T-helper 17 cell (primary cell): ENCODE measurements at places on chromosomes 3 and 15. TPM values are rescaled to one million over a fixed set of nuclear protein-coding genes. Genes with fewer than 3 reads are reported as not detected.

GRCh38 chr3:4994823-4995499, 15.7 kb downstream of the BHLHE40 start:
- H3K27me3 ChIP-seq = no peaks in the 10 kb centered on the region
- no peak overlapping the region for H3K27ac ChIP-seq
- DNase-seq = no peak
- H3K36me3 ChIP-seq = no peaks in the 10 kb centered on the region
- H3K4me1 ChIP-seq = peaks cover 19% of the 10 kb centered on the region

- H3K27ac ChIP-seq = no peak overlapping the region
- H3K4me1 ChIP-seq = peaks cover 3% of the 10 kb centered on the region
- no peak for DNase-seq
- peak overlapping the region; percentile 61 for H3K4me3 ChIP-seq
- peaks cover 56% of the 10 kb centered on the region for H3K27me3 ChIP-seq
These were observed 943 bp upstream of the PCSK6 start for GRCh38 chr15:101490408-101490891.

DNA sequence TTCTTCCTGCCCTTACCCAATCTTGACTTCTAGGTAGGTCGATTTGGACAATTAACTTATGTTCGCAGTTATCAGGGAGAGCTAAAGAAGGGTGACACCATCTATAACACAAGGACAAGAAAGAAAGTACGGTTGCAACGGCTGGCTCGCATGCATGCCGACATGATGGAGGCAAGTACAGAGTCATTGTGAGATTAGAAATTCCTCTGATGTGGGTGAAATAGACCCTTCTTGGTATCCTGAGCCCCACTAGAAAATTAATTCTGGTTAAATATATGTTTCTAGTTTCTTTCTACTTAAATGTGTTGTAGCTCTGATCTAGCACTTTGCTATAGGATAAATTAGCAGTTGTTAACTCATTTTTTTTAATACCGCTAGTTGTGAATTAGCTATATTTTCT, 13.6 kb downstream of the LXN start:
- DNase-seq = no peak
- no peaks in the 10 kb centered on the region for H3K27me3 ChIP-seq
- no peak overlapping the region for H3K27ac ChIP-seq
- peaks cover 4% of the 10 kb centered on the region for H3K4me1 ChIP-seq
- H3K36me3 ChIP-seq = no peaks in the 10 kb centered on the region

DNA sequence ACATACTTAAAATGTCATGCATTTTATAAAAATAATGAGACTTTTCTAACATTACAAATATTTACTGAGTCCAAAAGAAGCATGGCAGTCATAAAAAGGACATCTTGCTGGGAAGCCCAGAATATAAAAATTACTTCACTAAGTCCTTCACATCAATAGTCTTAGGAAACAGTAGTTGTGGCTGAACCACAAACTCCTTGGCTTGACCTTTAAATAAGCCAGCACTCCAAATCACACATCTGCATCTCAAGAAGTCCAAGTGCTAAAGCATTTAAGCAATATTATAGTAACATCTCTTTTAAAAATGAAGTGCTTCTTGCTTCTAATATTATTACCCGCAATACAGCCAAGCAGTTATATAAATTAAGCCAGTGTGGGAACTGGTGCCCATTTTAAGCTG, 8.8 kb downstream of the CCNL1 start:
- H3K27ac ChIP-seq = peak overlapping the region; percentile 99
- DNase-seq = no peak
- peaks cover 32% of the 10 kb centered on the region for H3K4me1 ChIP-seq
- H3K4me3 ChIP-seq = peak overlapping the region; percentile 36
- peaks cover 9% of the 10 kb centered on the region for H3K36me3 ChIP-seq
- no peaks in the 10 kb centered on the region for H3K27me3 ChIP-seq

DNA sequence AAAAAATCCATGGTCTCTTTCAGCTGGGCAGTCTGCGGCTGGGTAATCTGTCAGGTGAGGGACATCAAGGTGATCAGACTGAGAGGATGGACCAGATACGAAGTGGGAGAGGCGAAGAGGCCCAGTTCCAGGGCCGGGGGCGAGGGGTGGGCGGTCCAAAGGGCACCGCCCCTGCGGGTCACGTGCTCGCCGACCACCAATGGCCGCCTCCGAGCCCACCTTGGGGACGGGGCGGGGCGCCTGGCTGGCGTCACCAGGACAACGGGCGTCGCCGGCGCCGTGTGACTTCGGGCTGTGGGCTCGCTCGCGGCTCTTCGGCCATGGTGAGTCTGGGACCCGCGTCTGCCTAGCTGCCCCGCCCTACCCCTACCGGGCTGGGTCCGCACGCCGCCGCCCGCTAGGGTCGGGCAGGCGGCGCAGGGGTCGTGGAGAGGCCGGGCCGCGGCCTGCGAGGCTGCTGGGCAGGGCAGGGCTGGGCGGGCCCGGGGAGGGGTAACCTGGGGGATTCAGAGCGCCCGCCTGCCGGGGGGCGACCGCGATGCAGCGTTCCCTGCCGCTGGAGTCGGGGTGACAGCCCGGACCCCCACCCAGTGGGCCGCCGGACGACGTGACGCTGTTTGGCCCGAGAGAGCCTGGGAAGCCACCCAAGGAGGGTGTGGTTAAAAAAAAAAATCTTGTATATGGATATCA, at the start of gene FBXL2:
TSS of gene FBXL2 (plus strand) at position 250 of the 690 bp plus-strand sequence. CDS start at position 321, 71 bp downstream.
- peak within 1 kb of the TSS; percentile 33 for H3K4me3 ChIP-seq
- peaks cover 56% of the 10 kb centered on the region for H3K27me3 ChIP-seq
- H3K36me3 ChIP-seq = no peaks in the 10 kb centered on the region
- H3K27ac ChIP-seq = peak within 1 kb of the TSS; percentile 43
- no peak for DNase-seq
- peaks cover 3% of the 10 kb centered on the region for H3K4me1 ChIP-seq

- H3K27ac ChIP-seq = no peak overlapping the region
- H3K27me3 ChIP-seq = peaks cover 42% of the 10 kb centered on the region
- H3K4me3 ChIP-seq = no peak overlapping the region
- no peak for DNase-seq
- H3K4me1 ChIP-seq = no peaks in the 10 kb centered on the region
These were observed 99.5 kb downstream of the SV2B start for GRCh38 chr15:91199511-91199910.

Gene DGKG
- 1.9 TPM for total RNA-seq

Gene NAALADL2
- total RNA-seq = not detected

Gene KBTBD12
- not detected for total RNA-seq
